ENCODE measurements at places on chromosomes 7 and 10.
A peak's percentile ranks its signal among the peaks of the same experiment; 100 is the strongest.

DNA sequence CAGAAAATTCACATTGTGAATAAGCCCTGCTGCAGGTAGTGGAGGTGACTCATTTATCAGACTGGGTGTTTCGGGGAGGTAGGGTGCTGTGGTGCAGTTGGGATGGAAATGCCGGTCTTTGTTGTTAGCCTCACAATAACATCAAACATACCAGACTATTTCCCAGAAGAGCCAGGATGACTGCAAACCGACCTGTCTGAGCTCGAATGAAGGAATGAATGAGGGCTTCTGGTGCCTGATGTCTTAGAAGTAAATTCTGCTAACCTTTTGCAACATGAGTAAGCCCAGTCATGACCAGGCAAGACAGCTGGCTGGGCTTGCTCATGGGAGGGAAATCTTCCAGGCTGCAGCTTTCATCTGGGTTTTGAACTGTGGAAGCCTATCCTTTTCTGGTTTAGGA, 2.4 kb upstream of the VDAC2 start:
- no peak for DNase-seq

- no peak for DNase-seq
Observed at GRCh38 chr10:62457196-62457595, 83.0 kb downstream of the ZNF365 start.

DNA sequence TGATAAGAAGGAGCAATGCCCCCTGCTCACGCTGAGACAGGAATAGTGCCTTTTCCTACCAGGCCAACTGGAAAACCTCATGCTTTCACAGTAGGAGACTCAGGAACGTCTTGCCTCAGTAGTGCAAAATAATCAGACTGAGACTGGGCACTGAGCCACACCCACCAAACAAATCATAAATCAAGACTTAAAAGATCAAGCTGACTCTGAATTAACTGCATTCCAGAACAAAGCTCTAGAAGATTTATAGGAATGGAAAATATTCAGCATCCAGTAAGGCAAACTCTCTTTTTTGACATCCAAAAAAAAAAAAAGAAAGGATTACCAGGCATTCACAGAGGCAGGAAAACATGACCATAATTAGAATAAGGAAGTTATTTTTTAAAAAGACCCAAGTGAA, 30.5 kb upstream of the SLC18A3 start:
- no peak for DNase-seq

GRCh38 chr7:127809261-127809702, 157.3 kb downstream of the SND1 start:
- no peak for DNase-seq

GRCh38 chr10:115941361-115941771, 331.6 kb downstream of the GFRA1 start:
- no peak for DNase-seq

DNA sequence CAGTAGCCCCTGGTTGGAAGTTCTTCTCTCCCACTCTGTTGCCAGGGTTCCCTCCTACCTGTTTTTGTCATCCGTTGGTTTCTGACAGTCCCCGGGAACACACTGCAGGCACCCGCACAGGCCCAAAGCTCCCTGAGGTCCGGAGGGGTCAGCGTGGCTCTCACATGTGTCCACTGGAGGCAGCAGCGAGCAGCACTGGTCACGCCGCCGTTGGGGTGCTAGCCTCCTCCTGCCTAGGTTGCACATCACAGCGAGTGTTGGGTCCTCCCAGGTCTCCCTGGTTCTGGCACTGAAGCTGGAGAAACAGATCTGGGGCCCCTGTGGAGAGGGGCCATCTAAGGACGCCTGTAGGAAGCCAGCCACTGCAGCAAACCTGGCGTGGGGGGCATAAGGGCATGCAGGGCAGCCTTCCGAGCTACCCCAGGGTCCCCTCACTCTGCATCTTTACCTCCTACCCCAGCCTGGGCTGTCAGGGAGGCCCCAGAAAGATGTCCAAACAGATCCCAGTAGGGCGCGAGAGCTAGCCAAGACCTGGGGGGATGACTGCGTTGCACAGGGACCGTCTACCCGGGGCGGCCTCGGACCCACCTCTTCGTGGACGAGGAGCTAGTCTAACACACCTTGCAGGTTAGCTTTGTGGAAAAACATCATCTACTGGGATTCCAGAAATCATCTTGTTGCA, 28.9 kb downstream of the LRRC27 start:
- no peak for DNase-seq

GRCh38 chr10:11536228-11536627, 75.2 kb downstream of the USP6NL start:
- DNase-seq = no peak

DNA sequence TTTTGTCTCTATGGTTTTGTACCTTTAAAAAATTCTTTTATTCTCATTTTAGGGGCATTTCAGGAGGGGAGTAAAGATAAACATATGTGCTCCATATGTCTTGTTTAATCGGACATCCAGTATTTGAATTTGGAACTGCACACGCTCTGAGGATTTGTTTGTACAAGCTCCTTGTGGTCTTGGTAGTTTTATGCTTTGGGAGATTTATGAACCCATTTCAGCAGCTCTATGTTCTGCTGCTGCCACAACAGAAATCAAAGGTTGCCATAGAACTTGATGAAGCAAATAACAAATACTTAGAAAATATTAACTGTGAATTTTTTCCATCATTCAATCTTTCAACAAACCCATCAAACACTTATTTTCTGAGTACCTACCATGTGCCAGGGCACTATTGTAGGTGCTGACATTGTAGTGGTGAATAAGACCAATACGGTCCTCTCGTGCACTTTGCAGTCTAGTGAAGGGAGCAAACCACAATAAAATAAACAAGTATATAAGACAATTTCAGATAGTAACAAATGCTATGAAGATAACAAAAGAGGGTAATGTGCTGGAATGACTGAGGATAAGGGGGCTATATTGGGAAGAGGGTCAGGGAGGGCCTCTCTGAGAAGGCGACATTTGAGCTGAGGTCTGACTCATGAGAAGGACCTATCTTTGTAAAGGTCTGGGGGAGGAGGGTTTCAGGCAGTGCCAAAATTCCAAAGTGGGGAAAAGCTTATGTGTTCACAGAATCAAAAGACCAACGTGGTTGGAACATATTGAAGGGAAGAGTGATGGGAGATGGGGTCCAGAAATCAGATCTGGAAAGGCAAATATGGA, 30.4 kb downstream of the MYPN start:
- DNase-seq = no peak

- no peak for DNase-seq
Observed at GRCh38 chr10:132911786-132912097, 30.6 kb downstream of the CFAP46 start.

DNA sequence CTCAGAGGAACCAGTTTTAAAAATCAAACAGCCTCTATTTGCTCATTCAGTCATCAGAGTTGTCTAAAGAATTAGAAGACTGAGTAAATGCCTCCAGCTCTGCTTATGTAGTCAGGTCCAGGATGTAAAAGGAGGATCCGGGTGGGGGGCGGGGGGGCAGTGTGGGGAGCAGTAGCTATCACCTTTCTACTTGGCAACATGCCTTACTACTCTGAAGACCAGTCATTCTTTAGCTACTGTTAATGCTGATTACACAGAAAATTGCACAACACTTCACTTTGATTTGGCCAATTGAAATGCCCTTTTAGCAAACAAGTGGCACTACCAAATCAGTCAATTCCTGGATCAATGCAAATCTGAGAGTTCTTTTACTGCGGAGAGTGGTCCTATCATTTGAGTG, 164.2 kb downstream of the NXPH1 start:
- DNase-seq = no peak

DNA sequence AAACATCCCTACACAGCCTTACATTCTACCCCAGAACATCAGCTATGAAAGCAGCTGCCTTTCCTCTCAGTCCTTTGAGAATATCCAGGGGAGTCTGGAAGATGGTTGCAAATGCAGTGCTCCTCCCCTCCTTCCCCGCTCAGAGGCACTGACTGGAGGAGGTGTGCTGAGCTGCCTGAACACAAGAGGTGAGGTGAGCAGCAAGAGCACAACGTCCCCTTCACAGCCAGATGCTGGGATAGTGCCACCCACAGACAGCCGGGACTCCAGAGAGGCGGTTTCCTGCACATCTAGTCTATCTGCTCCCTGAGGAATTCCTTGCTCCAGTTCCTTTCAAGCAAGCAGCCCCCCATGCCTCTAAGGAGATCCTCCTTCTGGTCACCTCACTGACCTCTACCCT, 74.2 kb downstream of the EZH2 start:
- no peak for DNase-seq

DNA sequence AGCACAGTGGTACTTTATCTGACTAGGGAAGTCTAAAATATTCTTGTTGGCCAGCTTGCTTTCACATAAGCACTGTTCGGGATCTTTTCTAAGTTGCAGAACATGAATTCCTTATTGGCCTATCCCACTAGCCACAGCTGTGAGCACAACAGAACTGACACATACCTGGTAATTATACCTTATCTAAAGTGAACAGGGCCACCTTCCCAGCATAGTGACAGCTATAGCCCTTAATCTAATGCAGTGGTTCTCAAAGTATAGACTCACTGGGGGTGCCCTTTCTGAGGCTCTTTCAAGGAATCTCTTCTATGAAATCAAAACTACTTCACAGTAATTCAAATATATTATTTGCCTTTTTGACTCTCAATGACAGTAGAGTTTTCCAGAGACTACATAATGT, 184.7 kb upstream of the KAT6B start:
- no peak for DNase-seq

GRCh38 chr10:34996843-34997242, 93.3 kb downstream of the CUL2 start:
- no peak for DNase-seq

- DNase-seq = no peak
Observed at GRCh38 chr7:64768824-64769223, 25.4 kb upstream of the ZNF138 start.

DNA sequence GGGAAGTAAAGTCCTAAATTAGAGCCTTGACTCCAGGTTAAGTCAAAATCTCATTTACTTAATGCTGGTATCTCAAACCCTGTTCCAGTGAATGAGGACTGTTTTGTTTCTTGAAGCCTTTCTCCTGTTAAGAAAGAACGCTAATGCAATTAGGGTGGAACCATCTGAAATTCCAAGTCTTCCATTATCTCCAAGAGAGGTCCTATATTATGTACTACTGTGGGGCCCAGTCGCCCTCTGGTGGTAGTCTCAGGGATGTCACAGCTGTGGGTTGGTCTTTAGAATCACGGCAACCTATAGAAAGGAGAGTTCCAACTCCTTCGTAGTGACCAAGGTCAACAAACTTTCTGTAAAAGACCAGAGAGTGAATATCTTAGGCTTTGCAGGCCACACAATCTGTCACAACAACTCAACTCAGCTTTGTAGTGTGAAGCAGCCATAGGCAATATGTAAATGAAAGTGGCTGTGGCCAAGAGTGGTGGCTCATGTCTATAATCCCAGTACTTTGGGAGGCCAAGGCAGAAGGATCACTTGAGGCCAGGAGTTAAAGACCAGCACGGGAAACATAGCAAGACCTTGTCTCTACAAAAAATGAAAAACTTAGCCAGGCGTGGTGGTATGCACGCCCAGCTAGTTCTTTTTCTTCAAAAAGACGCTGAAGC, 9.3 kb downstream of the RPP38 start:
- peak; percentile 13 for DNase-seq

GRCh38 chr10:73414230-73414945, 530 bp upstream of the ANXA7 start:
- DNase-seq = no peak

DNA sequence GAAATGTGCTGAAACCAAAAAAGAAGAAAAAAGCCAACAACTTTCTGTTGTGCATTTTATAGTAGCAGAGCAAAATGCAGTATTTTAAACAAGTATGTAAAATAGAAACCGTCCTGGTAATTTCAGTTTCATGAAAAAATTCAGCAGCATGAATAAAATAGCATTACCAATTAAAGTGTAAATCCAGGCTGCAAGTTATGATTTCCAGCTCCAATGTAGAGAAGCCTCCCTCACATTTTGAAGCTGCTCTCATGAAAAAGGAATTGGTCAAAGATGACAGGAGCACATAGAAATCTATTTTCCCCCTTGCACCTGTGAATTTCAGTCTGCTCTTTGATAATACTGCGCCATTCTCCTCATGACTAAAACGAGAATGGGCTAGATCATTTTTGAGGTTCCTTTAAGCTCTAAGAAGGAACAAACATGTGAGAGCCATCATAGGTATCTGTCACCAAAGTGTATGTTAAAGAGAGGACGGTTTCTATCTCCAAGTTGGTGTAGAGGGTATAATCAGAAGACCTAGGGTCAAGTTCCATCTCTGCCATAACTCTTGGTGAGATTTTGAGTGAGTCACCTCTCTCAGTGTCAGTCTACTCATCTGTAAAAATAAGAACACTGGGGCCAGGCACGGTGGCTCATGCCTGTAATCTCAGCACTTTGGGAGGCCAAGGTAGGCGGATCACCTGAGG, 107.5 kb downstream of the MTPAP start:
- DNase-seq = no peak

DNA sequence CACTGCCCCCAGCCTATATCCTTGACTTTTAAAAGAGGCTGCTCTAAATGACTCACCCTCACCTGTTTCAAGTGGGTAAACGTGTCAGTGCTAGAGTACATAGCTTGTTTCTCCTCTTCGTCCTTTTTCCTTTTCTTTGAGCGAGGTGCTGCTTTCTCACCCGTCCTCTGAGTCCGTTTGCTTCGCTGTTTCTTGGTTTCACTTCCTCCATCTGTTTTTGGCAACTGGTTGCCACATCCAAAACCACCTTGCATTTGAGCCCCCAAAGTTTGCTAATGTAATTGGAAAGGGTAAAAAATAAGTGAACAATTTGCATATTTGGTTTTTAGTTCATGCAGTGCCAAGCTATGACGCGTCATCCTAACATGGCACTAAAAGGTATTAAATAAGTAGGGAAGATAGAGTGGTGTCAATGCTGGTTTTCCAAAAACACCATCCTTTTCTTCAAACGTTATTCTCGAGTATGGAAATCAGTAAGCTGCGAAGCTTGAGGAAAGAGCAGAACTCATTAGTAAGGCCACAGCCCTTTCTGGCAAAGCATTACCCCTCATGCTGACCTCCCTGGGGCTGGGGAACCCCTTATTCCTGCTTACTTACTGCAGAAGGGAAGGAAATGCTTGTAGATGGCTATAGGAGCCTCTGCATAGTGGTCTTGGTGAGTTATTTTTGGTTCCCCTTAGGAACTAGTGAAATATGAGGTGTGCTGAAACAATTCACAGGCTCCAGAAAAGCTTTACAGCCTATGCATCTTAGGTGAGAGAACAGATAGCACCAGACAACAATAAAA, 133.5 kb downstream of the GALNT11 start:
- DNase-seq = no peak

- no peak for DNase-seq
Observed at GRCh38 chr7:117871401-117871777, 1.9 kb downstream of the CTTNBP2 start.
